ENCODE measurements at places on chromosomes 12 and 14.

- peak; percentile 47 for DNase-seq
These were observed 138.7 kb downstream of the MED13L start for GRCh38 chr12:116138781-116139180.

- DNase-seq: peak; percentile 87
These were observed 6.6 kb upstream of the PCNX4 start for GRCh38 chr14:60085085-60085484.

DNA sequence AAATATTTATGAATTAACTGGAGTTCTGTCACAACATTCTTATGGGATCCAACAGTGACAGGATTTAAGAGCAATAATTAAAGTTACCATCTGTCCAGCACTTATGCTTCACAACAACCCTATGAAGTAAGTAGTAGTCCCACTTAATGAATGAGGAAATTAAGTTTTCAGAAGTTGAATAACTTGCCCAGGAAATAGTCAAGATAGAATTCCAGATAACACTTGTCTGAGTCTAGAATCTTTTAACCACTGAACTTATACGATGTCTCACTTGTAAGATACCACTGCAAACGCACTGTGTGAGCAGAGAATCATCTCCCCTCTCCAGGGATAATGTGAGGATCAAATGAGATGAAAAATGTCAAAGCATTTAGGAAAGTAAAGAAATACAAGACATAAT is 3.3 kb upstream of the TTC9 start:
- no peak for DNase-seq

DNA sequence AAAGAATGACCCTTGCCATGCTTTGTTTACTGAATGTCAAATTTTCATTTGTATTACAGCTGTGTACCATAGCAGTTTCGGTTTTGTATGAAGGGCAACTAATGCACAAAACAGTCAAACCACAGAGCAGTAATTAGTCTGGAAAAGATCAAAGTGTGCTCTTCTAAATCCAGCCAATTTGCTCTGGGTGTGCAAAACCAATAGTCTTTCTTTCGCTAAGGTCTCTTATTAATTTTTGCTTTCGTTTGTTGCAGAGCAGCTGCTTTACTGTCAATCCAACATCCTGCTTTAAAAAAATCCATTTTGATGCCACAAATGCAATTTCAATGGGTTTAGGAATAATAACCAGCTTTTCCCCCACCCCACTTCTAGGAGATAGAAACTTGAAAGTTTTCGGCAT is 114.2 kb downstream of the BRMS1L start:
- DNase-seq: no peak

GRCh38 chr12:72570601-72571000 is 298.4 kb downstream of the TRHDE start:
- DNase-seq: no peak
